ENCODE measurements at places on chromosomes 12 and 14.

- DNase-seq, result no peak
Measured at GRCh38 chr12:80320121-80320678, 123.8 kb upstream of the PTPRQ start.

GRCh38 chr12:113333877-113334785 is 778 bp downstream of the SLC8B1 start:
- DNase-seq, result no peak

DNA sequence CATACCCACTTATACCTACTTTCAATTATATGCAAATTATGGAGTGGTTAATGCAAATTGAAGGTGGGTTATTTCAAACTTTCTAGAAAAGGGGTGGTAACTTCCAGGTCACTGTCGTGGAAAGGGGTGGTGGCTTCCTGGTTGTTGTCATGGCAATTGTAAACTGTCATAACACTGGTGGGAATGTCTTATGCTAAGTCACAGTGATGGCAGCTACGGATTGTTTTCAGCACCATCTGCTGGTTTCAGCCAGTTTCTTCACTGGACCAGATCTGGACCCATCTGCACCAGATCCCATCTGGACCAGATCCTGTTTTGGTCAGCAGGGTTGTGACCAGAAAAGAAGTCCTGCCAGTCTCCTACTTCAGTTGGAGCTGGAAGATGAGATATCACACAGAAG is 1469.3 kb downstream of the AACS start:
- DNase-seq, result no peak

DNA sequence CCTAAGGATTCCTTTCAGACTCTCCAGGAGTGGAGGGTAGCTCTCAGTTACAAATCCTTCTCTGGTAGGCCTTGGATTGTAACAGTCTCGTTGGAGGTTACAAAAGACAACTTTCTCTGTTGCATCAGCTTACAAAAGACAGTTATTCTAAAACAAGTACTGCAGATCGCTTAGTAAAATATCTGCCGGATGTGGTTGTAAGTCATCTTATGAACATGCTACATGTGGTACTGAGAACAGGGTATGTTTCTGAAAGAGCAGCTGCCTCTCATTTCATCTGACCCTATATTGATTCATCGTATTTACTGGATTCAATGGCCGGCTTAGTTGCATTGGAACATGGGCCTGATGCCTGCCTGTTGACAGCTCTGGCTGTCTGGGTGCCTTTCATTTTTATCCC is 157.4 kb downstream of the PTCSC3 start:
- no peak for DNase-seq

DNA sequence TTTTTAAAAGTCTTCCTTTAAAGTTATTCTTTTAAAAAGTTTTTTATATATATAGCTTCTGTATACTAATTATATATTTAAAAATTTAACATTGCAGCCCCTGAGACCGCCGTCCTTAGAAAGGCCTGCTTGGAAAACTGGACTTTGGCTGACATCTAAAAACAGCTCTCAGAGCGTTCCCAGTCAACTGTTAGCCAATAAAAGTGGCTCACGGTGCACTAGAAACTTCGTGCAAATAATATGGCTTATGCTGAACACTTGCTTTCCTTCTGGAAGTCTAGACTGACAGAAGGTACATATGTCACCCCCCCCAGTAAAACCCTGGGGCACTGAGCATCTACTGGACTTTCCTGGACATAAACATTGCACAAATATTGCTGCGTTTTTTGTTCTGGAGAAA is 115.0 kb downstream of the KIF21A start:
- DNase-seq, result no peak

DNA sequence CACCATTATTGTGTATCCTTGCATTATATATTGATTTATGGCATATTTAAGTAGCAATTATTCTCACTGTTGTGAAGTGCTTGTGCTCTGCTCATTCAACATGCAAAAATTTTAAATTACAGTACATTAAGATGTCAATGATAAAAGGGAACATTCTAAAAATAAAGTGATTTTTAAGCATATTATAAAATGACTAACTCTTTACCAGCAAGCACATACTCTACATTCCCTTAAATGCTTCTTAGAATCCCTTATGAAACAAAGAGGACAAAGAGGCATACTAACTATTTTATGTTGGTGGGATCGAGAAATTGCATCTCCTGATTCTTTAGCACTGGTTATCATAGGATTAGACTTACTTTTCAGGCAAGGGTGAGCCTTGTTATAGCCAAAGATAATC is 46.6 kb upstream of the ZDHHC17 start:
- DNase-seq, result no peak
